ENCODE measurements at places on chromosomes 13 and 19.
A peak's percentile ranks its signal among the peaks of the same experiment; 100 is the strongest.

DNA sequence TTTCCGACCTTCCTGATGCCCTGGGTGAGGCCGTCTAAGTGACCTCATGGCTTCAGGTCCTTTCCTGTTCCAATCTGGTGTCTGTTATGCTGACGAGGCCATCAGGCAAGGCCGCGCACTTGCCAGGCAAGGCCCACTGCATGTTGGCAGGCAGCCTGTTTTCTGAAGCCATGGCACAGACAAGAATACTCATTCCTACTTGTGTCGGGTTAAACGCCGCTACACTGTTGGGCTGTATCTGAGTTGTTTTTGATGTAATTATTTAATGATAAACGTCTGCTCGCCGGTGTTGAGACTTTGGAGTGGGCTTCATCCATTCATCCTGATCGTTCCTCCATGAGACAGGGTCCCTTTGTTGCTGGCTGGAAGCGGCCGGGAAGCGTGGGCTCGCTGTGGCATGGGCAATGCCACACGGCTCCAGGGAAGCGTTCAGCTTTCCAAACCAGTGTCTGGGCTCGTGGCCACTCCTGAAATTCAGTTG is 92.1 kb downstream of the ATP11A start:
- no peak for DNase-seq

GRCh38 chr19:58279925-58280316 is 1.2 kb downstream of the ZNF8 start:
- DNase-seq: no peak

DNA sequence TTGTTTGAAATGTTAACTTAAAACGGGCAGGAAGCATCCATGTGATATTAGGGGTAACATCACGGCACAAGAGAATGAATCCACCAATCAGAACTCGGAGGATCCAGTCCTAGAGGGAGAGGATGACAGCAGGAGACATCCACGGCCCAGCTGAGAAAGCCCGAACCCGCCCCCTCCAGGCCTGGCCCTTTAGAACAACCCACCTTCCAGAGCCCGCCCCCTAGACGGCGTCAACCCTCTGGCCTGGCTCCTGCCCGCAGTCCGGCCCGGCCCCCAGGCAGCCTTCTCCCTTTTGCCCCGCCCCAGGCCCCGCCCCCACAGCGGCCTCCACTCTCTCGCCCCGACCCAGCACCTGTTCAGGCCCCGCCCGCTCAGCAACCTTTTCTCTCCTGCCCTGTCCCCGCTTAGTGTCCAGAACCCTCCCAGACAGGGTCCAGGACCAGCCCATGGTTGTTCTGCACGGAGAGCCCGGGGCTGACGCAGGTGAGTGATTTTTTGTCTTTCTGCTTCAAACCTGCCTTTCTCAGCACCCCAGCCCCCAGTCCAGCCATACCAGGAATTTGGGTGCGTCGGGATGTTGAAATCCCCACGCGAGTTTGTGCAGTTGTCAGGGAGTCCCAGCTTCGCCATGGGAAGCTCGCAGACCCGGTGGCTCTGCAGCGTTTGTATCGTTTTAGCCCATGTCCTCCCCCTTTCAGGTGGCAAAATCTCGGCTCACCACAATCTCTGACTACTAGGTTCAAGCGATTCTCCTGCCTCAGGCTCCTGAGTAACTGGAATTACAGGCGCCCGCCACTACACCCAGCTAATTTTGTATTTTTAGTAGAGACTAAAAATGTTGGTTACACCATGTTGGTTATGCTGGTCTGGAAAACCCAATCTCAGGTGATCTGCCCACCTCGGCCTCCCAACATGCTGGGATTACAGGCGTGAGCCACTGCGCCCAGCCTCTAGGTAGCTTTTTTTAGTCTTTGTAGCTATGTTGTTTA is 16.1 kb downstream of the ZNF816 start:
- DNase-seq: no peak

- peak; percentile 3 for DNase-seq
Observed at GRCh38 chr13:101149735-101150384, 266.4 kb downstream of the NALCN start.

- DNase-seq: no peak
Observed at GRCh38 chr13:63381078-63381859, 1965.6 kb upstream of the PCDH20 start.

- DNase-seq: no peak
Observed at GRCh38 chr19:35383536-35383935, 12.7 kb downstream of the GPR42 start.

GRCh38 chr19:51070334-51071094 is 5.6 kb upstream of the KLK13 start:
- DNase-seq: no peak

GRCh38 chr13:30113983-30114570 is 193.3 kb downstream of the KATNAL1 start:
- DNase-seq: no peak

- DNase-seq: no peak
Observed at GRCh38 chr13:98549728-98550317, 27.1 kb downstream of the STK24 start.

GRCh38 chr19:14954071-14954655 is 12.9 kb downstream of the OR7C2 start:
- no peak for DNase-seq

- DNase-seq: no peak
Observed at GRCh38 chr13:94139393-94139995, 340.0 kb downstream of the DCT start.

GRCh38 chr13:75705395-75705794 is 69.3 kb downstream of the LMO7 start:
- DNase-seq: no peak

DNA sequence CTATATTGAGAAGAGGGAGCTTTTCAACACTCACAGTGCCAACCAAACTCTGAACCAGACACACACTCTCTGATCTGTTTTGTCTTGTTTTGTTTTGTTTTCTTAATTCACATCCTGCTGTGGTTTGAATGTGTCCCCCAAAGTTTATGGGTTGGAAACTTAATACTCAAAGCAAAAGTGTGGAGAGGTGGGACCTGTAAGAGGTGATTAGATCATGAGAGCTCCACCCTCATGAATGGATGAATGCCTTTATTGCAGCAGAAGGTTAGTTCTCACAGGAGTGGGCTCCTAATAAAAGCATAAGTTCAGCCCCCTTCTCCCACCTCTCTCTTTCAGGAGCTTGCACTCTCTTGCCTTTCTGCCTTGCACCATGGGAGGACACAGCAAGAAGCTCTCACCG is 957.1 kb downstream of the PCDH9 start:
- no peak for DNase-seq

GRCh38 chr19:13214036-13214730 is 64.0 kb downstream of the IER2 start:
- DNase-seq: no peak

GRCh38 chr19:2546128-2547032 is 70.5 kb downstream of the GADD45B start:
- no peak for DNase-seq

DNA sequence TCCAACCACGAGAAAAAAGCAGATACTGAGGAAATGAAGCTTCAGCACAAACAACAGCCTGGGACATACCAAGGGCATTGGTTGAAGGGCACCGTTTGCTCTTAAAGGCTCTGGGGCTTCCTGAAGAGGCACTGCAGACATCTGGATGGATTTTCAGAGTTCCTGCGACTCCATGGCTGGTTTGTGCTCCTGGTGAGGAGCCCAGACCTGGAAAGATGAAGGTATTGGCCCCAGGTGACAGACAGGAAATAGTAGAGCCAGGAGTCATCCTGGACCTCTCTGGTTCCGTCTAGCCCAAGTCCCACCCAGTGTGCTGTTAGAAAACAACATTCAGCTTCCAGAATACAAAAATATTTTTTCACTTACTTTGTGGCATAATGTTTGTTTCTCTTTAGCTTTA is 6.3 kb downstream of the IL17D start:
- DNase-seq: no peak

- no peak for DNase-seq
Observed at GRCh38 chr13:30165071-30165470, 142.3 kb downstream of the KATNAL1 start.

DNA sequence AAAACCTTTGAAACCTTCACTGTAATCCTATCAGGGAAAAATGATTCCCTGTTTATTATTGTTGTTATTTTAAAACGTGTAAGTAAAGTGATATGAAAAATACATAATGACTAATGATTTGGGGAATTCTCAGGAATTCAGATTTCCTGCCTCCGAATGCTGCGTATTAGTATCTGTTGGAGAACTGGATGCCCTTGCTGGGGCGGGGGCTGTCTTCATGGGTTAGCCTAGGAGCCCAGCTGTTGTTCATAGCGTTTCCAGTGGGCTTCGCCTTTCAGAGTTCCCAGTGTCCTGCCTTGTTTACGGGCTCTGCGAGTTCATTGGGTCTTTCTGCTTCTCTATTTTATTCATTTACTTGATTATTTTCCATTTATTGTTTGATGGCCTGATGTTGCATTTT is 18.4 kb downstream of the NAXD start:
- no peak for DNase-seq
